ENCODE measurements at places on chromosomes 6 and 20.

DNA sequence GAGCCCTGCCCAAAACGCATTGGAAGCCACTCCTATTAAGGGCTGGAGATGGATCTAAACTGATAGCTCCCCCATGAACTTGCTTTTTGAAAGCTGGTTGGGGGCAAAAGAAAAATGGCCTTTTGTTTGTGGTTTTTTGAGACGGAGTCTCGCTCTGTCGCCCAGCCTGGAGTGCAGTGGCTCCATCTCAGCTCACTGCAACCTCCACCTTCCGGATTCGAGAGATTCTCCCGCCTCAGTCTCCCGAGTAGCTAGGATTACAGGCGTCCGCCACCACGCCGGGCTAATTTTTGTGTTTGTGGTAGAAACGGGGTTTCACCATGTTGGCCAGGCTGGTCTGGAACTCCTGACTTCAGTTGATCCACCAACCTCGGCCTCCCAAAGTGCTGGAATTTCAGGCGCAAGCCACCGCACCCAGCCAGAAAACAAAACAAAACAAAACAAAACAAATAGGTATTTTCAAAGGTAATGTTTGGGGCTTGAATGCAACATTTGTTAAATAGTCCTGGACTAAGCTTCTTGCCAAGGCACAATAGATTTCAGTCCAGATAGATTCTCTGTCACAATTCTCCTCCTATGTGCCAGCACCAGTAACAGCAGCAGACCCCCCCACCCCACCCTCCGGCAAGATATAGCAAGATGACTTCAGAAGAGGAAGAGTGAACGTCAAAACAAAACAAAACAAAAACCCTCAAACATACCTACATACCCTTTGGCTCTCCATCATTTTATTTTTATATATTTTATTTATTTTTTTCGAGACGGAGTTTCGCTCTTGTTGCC lies 26.5 kb upstream of the ABT1 start:
- DNase-seq = no peak

GRCh38 chr6:15145821-15146220 lies 100.0 kb upstream of the JARID2 start:
- no peak for DNase-seq

DNA sequence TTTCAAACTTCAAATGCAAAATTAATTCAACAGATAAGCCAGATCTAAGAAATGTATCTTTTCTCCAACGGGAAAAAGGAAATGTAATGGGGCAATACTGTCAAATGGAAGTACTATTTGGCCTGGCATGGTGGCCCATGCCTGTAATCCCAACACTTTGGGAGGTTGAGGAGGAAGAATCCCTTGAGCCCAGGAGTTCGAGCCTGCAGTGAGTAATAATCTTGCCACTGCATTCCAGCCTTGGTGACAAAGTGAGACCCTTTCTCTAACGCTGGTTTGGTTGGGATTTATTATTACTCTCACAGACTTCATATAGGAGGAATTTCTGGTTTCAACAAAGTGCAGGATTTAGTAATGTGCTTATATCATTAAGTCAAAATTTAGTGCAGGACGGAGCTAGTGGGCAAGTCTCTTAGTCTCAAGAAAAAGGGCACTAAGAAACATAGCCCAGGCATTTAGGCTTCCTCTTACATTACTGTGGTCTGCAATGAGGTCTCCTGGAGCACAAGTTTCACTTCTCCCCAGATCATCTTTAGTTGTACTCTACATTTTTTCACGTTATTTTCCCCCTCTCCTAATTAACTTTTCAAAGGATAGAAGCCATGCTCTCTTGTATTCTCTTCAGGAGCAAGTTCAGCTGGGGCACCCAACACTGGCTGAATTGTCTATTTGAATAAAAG lies 23.1 kb downstream of the TRIM27 start:
- no peak for DNase-seq

DNA sequence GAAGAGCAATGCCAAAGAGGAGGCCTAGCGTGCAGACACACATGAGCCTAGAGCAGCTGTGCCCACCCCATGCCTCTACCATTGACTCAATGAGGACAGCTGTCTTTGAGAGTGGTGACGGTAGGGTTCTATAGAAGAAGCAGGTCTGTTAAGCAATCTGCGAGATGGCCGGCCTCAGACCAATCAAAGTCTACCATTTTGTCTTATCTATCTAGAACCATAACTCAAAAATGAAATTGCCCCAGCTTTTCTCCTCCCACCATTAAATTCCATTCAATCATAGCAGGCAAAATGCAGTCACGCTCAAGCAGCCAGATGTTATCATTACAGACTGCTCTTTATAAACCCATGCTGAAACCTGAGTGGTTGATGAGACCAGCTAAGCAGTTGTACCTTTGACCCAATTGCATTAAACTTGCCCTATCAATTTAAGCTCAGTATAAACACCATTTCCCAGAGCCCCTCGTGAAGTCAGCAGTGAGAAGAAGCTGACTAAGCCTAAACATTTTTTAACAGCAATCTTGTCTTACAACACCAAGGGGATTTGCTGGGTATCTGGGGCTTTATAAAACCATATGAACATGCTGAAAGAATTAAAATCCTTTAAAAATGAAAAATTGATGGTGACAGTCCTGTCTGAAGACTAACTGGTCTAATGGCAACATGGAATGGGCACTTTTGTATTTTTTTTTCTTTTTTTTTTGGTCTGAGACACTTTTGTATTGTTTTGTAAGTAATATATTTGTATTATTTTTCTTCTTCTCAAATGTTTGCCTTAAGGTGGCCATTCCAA lies 57.5 kb downstream of the FOXC1 start:
- peak; percentile 45 for DNase-seq

GRCh38 chr6:28488916-28489365 lies 26.7 kb downstream of the GPX6 start:
- peak; percentile 81 for DNase-seq

- DNase-seq = peak; percentile 5
Measured at GRCh38 chr6:73078333-73078862, 146.9 kb downstream of the KHDC1L start.

GRCh38 chr6:86500035-86500434 lies 437.3 kb upstream of the HTR1E start:
- DNase-seq = no peak

DNA sequence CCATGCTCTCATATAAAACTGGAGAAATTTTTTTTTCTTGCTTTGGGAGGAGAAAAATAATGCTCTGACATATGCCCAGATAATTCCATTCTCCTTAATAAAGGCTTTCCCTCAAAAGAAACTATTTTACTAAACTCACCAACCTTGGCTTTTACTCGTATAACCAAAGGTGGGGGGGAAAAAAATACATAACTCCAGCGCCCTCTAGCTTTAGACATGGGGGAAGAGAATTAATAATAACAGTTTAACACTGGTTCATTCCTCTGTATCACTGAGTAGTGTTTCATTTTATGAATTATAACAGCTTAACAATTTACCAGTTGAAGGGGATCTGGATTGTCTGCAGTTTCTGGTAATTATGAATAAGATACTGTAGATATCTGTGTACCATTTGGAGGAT lies 1226.1 kb downstream of the GRIK2 start:
- peak; percentile 11 for DNase-seq

DNA sequence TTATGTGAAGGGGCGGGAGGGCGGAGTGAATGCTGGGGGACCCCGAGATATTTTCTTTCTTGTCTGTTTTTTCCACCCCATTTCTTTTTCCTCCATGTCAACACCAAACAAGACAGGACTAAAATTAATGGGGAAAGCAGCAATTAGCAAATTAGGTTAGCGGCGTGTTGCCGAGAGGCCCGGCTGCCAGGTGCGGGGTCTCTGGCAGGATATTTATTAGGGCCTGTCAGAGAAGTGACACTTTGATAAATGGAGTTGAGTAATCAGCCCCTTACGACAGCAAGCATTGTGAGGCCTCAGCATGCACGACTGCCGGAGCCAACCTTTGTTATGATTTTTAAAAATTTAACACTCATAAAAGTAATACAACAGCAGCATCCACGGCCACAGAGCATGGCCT lies 193.8 kb downstream of the DHX35 start:
- no peak for DNase-seq

DNA sequence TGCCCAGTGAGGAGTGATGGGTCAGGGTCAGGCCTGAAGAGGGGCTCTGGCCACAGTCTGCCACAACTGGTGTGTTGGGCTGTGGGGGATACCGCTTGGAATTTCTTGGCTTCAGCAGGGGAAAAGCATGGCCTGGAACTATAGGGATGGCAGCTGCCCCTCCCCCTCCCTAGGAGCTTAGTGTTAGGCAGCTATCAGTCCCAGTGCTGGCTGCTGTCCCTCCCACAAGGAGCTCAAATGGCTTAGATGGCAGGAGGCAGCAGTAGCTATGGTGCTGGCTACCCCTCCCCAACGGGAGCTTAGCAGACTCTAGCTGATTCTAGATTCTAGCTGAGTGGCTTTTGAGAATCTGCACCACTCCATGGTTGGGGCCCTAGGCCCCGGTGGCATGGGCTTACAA lies 414.5 kb upstream of the HSF2 start:
- DNase-seq = no peak

- DNase-seq = no peak
Measured at GRCh38 chr20:59448196-59448595, 147.8 kb downstream of the EDN3 start.

GRCh38 chr20:58746620-58747019 lies 54.0 kb downstream of the NPEPL1 start:
- DNase-seq = no peak

- no peak for DNase-seq
Measured at GRCh38 chr6:111668410-111668809, 62.7 kb upstream of the TRAF3IP2 start.

- DNase-seq = no peak
Measured at GRCh38 chr6:16939839-16940238, 162.0 kb upstream of the STMND1 start.

GRCh38 chr6:121600389-121601168 lies 165.1 kb downstream of the GJA1 start:
- DNase-seq = no peak

DNA sequence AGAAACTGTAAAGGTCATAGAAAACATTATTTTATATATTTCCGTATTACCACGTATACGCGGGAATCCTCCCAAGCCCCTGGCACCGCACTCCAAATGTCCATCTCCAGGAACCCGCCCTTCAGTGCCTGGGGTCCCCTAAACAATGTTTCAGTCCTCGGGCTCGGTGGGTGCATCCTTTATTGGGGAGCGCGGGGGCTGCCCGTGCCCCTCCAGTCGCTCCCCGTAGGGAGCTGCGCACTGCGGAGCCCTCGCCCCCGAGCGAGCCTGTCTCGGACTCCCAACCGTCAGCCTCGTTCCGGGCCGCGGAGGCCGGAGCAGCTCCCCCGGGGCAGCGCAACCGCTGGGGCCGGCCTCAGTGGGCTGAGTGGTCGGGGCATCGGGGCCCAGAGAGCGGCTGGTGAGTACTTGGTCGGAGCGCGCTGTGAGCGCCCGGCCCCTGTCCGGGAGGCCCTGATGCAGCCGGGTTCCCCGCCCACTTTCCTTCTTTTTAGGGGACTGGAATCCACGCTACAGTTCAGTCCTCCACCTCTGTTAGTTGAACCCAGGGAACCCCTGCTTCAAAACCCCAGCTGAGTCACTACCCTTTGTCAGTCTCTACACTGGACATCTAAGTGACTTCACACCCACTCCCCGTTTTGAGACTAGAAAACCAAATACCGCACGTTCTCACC lies at the start of gene DNAH8:
Gene DNAH8, plus strand, starts transcription at position 296 of the 674 bp plus-strand sequence. CDS start 7,499 bp downstream, outside the sequence.
- DNase-seq = no peak

All from EL (cell line).